ENCODE measurements at places on chromosomes 13 and 19.

- DNase-seq, result no peak
These were observed 30.7 kb downstream of the SLC25A42 start for GRCh38 chr19:19094513-19094912.

DNA sequence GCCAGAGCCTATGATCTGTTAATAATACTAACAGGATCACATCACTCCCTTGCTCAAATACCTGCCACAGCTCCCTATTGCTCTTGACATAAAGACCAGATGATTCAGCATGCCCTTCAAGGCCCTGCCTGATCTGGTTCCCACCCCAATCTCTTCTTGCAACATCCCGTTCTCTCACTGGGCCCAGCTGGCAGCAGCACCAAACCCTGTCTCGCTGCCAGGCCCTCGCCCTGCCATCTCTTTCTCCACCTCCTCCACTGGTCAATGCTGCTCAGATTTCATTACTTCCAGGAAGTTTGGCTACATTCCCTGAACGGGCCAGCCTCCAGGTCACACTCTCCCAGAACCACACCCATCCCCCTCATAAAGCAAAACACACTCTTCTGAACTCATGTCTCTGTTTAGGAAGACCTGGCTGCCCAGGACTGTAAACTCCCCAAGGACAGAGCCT is 8.6 kb upstream of the BCAT2 start:
- DNase-seq, result no peak

- DNase-seq, result no peak
These were observed 5.3 kb downstream of the SYNE4 start for GRCh38 chr19:36003284-36003683.

DNA sequence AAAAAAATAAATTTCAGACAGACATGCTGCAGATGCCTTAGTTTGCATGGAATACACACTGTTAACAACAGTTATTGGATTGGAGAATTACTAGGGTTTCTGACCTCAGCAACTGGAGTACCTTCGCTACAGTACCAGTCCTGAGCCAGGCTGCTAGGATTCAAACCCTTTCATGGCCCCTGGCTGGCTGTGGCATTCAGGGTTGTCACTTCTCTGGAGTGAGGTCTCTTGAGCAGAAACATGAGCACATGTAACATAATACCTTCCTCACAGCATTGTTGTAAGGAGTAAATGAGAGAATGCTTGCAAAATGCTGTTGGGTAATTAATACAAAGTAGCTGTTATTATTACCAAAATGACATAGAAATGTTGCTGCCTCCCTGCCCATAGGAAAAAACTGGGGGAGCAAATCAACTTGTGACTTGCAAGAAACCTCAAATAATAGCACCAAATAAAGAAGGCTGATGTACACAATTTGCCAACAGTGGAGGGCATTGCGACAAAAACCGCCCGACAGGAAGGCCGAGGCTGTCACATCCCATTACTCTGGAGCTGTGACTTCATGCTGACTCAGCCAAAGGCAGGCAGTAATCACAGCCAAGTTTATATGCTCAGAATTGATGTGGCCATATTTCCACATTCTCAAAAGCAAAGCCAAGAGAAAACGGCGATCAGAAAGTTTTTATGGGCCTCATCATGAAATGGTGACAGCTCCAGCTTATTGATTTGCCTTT is 100.4 kb downstream of the RFC3 start:
- no peak for DNase-seq

- DNase-seq, result no peak
These were observed 28.0 kb downstream of the CARS2 start for GRCh38 chr13:110677731-110678545.

DNA sequence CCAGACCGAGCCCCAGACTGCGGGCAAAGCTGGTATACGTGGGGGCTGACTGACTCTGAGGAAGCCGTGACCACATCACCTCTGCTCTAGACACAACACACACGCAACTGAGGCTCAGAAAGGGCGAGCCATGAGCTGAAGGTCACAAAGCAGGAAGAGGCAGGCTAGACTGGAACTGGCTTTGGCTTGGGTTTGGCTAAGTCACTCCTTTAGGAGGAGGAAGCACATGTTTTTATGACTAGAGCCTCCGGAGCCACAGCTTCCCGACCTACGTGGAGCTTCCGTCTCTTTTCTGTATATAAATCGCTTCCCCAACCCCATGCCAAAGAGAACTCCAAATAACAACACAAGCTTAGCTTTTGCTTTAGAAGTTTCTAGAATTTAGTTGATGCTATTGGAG is 48.0 kb downstream of the RFX2 start:
- no peak for DNase-seq

DNA sequence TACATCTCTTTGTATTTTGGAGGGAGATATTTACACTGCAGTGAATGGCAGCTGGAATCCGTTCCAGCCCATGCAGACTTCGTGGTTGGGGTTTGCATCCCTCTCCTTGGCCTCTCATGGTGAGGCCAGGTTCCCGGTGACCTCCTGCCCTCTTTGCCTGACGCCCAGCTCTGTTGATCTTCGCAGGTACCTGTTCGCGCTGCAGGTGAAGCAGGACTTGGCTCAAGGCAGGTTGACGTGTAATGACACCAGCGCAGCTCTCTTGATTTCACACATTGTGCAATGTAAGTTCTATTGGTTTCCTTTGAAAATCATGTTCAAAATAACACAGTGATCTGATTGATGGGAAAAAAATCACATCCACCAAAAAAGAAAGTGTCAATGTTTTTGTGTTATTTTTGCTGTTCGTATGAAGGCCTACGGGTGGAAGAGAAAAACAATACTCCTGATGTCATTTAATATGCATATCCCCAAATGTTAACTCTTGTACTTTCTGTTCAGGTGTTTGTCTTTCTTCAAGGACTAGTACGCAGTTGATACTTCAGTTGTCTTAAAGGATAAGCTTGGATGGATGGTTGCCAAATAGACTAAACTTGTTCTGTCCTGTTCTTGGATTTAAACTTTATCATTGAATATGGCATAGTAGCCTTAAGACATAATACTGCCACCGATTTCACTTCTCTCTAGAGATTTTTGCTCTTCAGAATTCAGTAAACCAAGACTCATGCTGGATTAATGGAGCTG is 199.1 kb downstream of the STK24 start:
- no peak for DNase-seq

DNA sequence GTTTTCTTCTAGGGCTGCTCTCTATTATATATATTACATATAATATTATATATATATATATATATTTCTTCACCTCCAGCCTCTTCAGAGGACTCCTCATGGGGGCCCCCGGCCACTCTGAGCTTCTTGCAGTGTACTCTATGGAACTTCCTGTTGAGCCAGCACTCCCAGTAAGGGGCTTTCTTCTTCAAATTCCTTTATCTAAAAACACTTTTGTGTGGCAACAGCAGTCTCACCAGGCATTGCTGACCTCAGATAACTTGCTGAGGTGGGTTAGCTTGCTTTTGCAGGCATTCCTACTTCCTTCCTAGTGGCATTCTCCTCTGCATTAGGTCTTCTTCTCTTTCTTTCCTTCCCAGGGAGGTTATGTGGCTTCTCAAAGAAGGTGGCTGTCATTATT is 381.5 kb downstream of the MYO16 start:
- DNase-seq, result no peak

- peak; percentile 63 for DNase-seq
These were observed 109.5 kb downstream of the DNAJC15 start for GRCh38 chr13:43132911-43133310.

Measured in NCI-H146 (cell line).